ENCODE measurements at places on chromosomes 3 and 15. TPM values are rescaled to one million over a fixed set of nuclear protein-coding genes. Genes with fewer than 3 reads are reported as not detected.
A peak's percentile ranks its signal among the peaks of the same experiment; 100 is the strongest.

The CLK3 gene
- total RNA-seq = 114 TPM

The ZNF860 gene
- 0.56 TPM for total RNA-seq

The SCG5 gene
- total RNA-seq = 8.3 TPM

The GOLGA8G gene
- total RNA-seq = not detected

The VWA5B2 gene
- not detected for total RNA-seq

The EPB42 gene
- total RNA-seq = not detected

The MUSTN1 gene
- not detected for total RNA-seq

The NOX5 gene
- total RNA-seq = not detected

GRCh38 chr3:59811160-59811559 is 761.3 kb upstream of the CFAP20DC start:
- no peak for DNase-seq
- no peak overlapping the region for H3K27ac ChIP-seq
- no peak overlapping the region for H3K4me3 ChIP-seq
- H3K4me1 ChIP-seq = peaks cover 10% of the 10 kb centered on the region

- no peaks in the 10 kb centered on the region for H3K27me3 ChIP-seq
- no peak overlapping the region for H3K27ac ChIP-seq
- DNase-seq = no peak
- H3K4me3 ChIP-seq = no peak overlapping the region
- H3K4me1 ChIP-seq = peaks cover 3% of the 10 kb centered on the region
Observed at GRCh38 chr3:29601861-29602585, 321.2 kb downstream of the RBMS3 start.

- H3K4me3 ChIP-seq = no peak overlapping the region
- H3K27me3 ChIP-seq = no peaks in the 10 kb centered on the region
- no peak overlapping the region for H3K27ac ChIP-seq
- peaks cover 81% of the 10 kb centered on the region for H3K36me3 ChIP-seq
- DNase-seq = no peak
Observed at GRCh38 chr3:125002414-125003368, 53.1 kb downstream of the HEG1 start.

DNA sequence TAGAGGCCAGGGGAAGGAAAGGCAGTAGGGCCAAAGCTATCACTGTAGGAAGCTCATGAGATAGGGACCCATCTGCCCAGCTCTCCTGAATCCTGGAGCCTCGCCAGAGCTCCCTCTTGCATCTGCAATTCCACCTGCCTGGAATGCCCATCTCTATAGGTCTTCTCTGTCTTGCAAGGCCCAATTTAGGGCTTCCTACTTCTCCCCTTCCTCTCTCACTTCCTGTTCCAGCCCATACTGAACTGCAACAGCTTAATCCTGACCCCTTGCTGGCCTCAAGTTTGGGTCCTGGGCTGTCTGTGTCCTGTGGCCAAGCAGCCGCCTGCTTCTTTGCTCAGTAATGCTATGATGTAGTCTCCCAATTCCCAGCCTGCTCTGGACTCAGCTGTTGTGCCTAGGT is 3.6 kb upstream of the PTPN23 start:
- H3K27ac ChIP-seq = no peak overlapping the region
- peaks cover 7% of the 10 kb centered on the region for H3K4me1 ChIP-seq
- DNase-seq = no peak
- no peaks in the 10 kb centered on the region for H3K27me3 ChIP-seq
- no peak overlapping the region for H3K4me3 ChIP-seq

DNA sequence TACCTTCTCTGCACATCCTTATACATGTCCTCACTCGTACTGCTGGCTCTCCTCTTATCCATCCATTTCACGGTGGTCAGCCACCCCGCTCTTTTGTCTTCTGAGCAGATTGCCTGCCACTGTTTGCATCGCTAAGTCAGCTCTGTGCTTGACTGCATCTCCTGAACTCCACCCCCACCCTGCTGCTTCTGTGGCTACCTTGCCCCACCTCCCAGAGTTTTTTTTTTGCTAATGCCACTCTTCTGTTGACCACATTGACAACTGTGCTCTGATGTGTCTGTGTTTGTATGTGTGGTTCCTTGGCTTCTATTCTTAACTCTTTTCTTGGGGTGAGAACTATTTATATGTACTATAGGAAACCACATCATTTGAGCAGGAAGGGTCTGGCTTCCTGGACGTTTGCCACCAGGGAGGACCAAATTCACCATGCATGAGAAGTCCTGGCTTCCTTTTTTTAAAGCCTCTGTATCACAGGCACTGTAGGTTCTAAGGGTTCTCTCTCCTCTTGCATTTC is 12.8 kb upstream of the MTMR10 start:
- peaks cover 8% of the 10 kb centered on the region for H3K27me3 ChIP-seq
- peaks cover 2% of the 10 kb centered on the region for H3K4me1 ChIP-seq

GRCh38 chr3:76687019-76687418 is 352.9 kb upstream of the ROBO2 start:
- no peak for DNase-seq
- H3K36me3 ChIP-seq = no peaks in the 10 kb centered on the region
- H3K27ac ChIP-seq = no peak overlapping the region
- H3K27me3 ChIP-seq = no peaks in the 10 kb centered on the region
- no peak overlapping the region for H3K4me3 ChIP-seq

GRCh38 chr15:41492597-41493204 is 973 bp upstream of the ITPKA start:
- no peaks in the 10 kb centered on the region for H3K36me3 ChIP-seq
- peak overlapping the region; percentile 76 for H3K27ac ChIP-seq
- H3K4me1 ChIP-seq = peaks cover 19% of the 10 kb centered on the region
- H3K4me3 ChIP-seq = peak overlapping the region; percentile 51

DNA sequence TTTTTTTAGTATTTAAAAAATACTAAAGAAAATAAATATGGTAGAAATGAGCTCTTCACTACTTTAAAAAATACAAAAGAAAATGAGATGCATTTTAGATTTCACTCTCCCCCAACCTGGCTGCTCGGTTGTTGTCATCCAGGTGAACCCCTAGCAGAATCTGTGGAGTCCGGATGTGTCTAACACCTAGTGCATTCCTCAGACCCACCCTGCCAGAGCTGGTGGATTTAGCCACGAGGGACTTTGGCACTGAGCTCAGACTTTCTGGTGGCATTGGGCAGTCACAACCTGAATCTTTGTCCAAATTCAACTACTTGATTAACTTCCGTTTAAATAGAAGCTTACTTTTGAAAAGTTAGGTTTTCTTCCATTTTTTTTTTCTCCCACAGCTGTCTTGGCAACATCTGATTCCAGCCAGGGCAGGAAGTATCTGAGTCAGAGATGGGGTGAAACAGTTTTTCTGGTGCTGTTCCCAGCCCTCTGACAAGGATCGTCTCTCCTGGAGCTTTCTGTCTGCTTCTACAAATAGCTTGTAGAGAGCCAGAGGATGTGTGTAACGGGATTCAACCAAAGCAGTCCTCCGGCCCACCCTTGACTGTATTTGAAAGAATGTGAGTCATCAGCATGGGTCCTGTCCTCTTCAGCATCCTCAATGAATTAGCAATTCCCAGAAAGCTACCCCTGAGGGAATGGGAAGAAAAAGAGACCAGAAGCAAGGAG is 301.8 kb upstream of the MCTP2 start:
- no peak overlapping the region for H3K4me3 ChIP-seq
- H3K4me1 ChIP-seq = no peaks in the 10 kb centered on the region
- peak; percentile 60 for DNase-seq
- H3K27me3 ChIP-seq = no peaks in the 10 kb centered on the region

DNA sequence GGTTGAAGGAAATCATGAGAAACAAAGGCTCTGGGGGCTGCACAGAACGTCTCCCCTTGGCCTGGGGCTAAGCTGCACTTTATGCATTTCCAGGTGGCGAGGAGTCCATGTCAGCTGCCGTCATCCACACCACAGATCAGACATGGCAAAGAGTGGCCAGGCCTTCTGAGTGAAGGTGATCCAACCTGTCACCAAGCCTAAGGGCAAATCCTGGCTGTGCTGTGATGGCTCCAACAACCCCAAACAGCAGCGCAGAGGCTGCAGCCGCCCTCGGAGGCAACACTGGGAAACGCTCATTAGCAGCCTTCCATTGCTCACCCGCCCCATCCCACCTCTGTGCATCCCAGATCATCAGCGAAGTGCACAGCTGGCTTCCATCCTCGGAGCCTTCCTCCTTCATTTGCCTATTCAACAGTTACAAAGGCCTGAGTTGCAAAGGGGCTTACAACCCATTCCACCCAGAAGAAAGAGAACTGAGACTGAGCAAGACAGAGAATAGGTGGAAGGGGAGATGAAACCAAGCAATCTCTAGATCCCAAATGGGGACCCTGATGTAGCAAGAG is 55.7 kb downstream of the SRGAP3 start:
- no peak for DNase-seq
- no peaks in the 10 kb centered on the region for H3K36me3 ChIP-seq
- H3K4me3 ChIP-seq = no peak overlapping the region

DNA sequence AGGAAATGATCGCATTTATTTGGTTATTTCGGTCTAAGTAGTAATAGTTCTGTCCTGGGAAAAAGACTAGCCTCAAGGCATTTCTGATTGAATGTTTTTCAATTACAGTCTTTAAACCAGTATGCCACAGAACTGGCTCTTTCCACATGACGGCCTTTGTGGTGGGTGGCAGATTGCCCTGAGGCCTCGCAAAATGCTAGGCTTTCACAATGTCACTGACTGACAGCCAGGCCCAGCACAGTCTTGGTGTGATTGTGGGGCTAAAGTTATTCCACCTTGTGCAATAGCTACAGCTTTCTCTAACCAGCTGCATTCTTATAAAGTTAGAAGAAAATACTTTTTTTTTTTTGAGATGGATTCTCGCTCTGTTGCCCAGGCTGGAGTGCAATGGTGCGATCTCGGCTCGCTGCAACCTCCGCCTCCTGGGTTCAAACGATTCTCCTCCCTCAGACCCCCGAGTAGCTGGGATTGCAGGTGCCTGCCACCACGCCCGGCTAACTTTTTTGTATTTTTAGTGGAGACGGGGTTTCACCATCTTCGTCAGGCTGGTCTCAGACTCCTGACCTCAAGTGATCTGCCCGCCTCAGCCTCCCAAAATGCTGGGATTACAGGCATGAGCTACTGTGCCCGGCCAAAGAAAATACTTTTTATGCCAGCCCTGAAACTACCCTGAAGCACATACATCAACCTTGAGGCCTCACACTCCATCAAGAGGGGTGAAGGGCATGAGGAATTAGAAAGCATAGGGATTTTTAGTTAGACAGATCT is 2.5 kb upstream of the ADIPOQ start:
- H3K27me3 ChIP-seq = peaks cover 21% of the 10 kb centered on the region
- H3K27ac ChIP-seq = no peak overlapping the region
- H3K4me1 ChIP-seq = no peaks in the 10 kb centered on the region
- DNase-seq = no peak

All from IMR-90 (cell line).